ENCODE measurements at places on chromosomes 2 and 18.

DNA sequence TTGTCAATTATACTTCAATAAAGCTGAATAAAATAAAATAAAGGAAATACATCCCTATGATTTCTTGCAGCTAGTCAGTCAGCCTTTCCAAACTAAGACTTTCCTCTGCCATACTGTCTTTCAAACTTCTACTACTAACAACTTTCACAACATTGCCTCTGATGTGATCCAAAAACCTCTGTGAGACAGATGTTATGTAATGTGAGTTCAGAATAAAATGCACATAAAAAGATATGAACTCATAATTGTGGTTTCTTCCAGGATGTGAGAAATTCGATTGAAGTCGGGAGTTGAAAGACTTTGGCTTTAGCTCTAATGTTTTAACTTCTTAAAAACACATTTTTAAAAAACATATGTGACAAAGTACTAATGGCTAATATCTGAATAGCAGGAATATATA, 98.7 kb downstream of the PIGN start:
- DNase-seq: no peak

DNA sequence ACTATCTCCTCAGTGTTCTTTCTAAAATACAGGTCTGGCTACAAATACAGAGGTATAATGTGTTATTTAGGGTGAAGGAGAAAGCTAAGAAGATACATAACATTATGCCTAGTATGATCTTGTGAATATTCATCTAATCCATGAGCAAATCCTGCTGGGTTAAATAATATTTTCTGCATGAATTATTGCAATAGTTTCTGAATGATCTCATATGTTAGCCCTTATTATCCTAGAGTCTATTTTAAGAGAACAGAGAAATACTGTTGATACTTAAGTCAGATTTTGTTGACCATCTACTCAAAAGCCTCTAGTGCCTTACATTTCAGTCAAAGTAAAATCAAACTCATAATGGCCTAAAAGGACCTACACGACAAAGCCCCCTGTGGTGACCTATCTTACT, 382.3 kb downstream of the FIGN start:
- no peak for DNase-seq

GRCh38 chr2:53183581-53183980, 584.0 kb upstream of the CHAC2 start:
- no peak for DNase-seq

GRCh38 chr2:172986040-172986439, 89.6 kb upstream of the MAP3K20 start:
- DNase-seq: no peak

GRCh38 chr2:70557171-70557838, 3.7 kb upstream of the TGFA start:
- no peak for DNase-seq

- DNase-seq: no peak
These were observed 109.9 kb downstream of the COPS8 start for GRCh38 chr2:237195396-237196120.
